Stimulated activated CD4-positive, alpha-beta T cell treated with anti-CD3 and anti-CD28 coated beads, Interleukin-4, amount 100 ng/mL, for 4 hours (primary cell): ENCODE measurements at places on chromosomes 4 and X.

GRCh38 chrX:70476934-70477733 lies 32.5 kb downstream of the DLG3 start:
- DNase-seq = no peak

DNA sequence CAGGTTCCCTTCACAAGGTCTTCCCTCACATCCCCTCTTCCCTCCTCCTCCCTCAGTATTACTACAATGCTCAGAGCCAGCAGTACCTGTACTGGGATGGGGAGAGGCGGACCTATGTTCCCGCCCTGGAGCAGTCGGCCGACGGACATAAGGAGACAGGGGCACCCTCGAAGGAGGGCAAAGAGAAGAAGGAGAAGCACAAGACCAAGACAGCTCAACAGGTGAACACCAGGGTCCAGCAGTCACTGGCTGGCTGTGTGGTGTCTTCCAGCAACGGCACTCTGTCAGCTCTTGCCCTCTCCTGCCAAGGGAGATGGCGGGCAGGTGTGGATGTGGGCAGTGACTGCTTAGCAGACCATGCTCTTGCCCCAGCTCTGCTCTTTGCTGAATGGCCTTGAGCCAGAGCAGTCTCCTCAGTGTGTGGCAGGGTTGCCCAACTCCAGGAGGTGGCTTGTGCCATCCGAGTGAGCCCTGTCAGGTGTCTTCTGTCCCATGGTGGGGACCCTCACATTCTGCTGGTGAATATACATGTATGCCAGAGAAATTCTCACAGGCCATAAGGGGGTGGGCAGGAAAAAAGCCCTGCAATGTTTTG lies 11.4 kb upstream of the UBA1 start:
- no peak for DNase-seq

- DNase-seq = no peak
Measured at GRCh38 chr4:8685831-8686230, 93.3 kb downstream of the CPZ start.

DNA sequence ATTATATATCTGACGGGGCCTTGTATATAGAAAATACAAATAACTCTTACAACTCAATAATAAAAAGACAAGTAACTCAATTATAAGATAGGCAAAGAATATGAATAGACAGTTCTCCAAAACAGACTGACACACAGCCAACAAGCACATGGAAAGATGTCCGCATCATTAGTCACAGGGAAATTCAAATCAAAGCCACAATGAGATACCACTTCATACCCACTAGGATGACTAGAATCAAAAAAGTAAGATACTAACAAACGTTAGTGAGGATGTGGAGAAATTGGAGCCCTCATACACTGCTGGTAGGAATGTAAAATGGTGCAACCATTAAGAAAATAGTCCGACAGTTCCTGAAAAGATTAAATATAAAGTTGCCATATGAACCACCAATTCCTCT lies 115.7 kb downstream of the RCHY1 start:
- DNase-seq = no peak

DNA sequence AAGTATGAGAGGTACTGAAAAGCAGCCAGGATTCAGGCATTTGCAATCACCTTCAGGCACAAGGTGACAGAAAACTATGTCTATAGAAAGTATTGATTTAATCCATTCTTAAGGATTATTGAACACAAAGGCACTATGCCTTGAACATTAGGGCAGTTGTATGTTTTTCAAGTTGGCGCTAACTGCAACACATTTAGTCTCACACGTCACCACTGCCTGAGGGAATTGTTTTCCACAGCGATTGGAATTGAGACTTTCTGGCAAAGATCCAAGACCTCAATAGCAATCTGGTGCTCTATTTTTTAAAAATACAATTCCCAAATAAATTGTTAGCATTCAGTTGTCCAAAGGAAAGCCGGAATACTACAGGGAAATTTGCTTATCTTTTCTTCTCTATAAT lies 52.7 kb upstream of the FTHL17 start:
- DNase-seq = no peak

DNA sequence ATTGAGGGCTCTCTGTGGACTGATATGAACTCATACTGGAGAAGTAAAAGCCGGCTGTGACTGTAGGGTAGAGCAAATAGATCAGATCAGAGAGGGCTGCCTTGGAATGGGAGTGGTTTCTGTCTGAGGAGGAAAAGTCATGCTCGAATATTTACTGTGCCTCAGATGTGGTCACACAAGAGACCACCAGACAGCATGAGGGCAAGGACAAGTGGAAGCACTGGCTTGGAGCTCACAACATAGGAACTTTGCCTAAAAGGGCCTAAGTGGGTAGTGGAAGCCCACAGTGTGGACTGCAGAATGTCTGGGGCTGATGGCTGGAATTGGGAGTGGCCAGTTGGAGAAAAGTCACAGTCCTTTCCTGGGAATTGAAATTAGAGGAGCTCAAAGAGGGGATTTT lies 19.8 kb downstream of the GLRB start:
- DNase-seq = no peak

DNA sequence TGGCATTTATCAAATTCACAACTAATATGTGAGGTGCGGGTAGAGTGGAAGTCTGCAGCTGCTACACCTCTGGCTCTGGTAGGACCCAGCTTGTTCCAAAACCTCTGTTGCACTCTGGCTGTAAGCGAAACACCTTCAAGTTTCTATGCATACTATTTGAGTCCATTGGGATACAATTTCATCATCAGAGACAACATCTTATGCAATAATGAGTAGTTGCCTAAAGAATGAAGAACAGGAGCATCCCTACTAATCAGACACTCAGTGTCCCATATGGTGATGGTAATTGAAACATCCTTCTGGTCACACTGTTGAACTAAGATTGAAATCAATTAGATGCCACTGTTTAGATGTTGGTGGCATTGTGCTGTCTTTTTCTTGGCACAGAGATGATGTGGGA lies 178.4 kb downstream of the MGST2 start:
- no peak for DNase-seq

DNA sequence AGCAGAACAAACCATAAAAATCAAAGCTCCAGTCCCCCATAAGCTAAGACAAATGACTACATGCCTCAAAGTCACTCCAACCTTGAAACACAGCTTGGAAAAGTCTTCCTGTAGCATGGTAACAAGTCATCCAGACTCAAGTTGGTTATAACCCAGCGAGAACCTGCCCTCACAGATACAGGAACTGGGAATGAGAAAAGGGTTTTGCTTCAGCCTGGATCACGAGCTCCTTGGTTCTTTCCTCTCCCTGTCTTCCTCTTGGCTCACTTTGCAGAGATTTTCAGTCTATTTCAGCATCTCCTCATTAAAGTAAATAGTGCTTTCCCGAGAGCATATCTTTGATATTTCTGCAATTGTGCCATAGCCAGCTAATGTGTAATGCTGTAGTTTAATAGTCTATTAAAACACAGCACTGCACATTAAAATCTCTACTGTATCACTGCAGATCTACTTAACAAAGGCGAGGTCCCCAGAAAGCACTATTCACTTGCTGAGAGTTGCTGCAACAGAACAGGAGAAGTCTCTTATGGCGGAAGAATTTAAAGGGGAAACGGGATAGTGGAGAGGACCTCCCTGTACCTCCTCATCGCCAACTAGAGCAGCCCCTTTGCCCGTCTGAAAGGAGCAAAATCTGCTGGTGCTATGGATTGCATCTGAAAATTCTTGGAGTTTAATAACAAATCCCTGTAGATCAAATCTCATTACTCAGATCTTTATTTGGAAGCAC lies 249.3 kb upstream of the GATB start:
- DNase-seq = no peak

DNA sequence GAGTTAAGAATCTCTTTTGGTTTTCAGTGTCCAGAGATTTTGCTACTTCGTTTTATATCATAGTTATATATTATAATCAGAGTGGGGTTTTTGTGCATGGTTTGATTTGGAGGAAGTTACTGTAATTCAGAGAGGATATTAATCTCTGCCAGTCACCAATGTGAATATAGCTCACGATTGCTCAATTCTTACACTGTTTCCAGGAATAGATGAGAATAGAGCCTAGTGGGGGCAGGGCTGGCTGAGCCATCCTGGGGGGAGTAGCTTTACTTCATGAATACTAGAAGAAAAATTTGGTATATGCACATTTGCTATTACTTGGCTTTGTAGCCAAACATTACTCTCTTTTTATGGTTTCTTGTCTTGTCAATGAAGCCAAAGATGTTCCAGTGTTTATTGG lies 60.9 kb upstream of the TRPC3 start:
- no peak for DNase-seq

DNA sequence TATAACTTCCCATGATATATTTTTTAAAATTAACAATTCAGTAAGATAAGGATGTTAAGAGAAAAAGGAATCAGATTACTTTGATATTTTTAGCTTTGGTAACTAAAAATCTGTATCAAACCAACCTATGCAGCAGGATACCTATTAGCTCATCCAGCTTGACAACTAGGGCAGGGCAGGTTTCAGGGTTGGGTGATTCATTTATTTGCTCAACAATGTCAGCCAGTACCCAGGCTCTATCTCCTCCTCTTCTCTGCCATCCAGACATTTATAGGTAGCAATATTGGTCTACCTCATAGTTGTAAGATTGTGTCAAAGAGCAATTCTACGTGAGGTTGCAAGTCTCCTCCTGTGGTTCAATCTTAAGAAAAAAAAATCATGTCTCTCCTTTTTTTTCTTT lies 421.9 kb downstream of the ANKRD50 start:
- DNase-seq = no peak

DNA sequence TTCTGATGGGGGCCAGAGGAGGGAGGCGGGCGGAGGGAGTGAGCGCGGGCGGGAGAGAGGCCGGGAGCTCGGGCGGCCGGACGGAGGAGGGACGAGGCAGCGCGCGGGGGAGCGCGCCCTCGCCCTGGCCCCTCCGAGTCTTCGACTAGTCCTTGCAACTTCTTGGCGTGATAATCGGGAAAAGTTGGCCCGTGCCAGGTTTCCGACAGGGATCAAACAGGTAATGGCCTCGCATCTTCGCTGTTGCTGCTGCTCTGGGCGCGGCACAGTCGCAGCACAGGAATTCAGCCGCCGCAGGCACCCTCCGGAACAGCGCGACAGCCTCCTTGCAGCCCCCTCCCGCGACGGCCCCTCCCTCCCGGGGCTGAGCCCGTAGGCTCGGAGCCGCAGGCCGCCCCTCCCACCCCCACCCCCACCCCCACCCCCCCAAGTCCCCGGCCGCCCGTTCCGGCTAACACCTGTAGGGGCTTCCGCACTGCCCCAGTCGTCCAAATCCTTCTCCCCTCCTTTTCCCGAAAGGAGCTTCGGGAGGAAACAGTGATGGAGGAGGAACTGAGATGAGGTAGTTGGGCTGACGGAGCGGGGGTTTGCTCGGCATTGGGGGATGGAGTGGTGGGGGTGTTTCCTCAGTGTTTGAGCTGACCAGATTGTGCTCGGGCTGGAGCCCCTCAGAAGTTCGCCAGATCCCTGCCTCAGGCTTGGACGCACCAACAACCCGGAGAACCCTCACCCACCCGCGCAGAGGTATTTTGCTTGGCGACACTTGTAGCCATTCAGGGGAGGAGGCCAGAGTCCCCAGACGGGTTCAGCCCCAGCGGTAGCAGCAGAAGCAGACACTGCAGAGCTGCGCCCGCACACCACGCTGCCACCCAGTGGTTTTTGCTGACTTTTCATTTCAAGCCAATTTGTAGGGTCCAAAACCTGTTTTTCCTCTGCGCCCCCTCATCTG lies at the start of gene FGF13:
Gene FGF13 (minus strand): TSS at position 319 of the 949 bp plus-strand sequence. CDS start 714 bp downstream, outside the sequence.
- no peak for DNase-seq

DNA sequence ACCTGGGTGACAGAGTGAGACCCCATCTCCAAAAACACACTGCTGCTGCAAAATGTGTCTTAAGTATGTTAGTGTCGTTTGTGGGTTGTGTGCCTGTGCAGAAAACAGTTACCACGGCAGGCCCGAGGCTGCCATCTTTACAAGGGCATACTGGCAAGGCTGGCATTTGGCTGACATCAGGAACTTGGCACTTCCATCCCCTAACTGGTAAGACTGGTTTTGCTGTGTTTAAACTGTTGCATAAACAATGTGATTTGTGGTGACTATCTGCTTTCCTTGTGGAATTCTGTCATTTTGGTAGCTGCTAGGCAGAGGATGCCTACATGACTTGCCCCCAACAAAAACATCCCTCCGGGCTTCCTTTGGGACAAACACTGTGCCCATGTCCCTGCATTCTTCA lies 12.3 kb downstream of the LRP2BP start:
- DNase-seq = no peak

DNA sequence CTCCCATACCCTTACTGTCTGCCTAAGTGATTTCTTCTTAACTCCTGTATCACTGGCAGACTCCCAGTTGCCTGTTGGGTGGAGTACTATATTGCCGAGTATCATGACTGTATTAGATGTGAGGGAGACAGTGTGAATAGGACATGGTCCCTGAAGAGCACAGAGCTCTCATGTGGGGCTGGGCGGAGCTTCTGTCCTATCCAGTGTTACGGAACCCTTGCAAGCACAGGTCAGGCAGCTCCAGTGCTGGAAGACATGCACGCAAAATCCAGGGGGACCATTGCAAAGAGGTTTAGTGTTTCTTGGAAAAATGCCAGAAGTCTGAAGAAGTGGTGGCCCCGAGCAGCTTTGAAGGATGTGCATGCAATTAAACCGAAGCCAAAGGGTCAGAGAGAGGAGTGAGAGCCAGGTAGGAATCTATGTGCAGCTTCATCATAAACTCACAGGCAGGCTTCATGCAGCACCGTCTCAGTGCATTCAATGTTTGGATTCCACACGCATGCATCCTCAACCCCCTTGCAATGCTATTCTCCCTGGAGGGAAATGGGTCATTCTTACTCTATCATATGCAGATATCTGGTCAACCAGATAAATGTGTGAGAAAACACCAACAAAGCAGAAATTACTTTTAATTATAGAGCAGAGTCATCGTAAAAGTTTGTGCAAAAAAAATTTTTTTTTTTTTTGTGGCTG lies 49.7 kb upstream of the DHRSX start:
- no peak for DNase-seq

DNA sequence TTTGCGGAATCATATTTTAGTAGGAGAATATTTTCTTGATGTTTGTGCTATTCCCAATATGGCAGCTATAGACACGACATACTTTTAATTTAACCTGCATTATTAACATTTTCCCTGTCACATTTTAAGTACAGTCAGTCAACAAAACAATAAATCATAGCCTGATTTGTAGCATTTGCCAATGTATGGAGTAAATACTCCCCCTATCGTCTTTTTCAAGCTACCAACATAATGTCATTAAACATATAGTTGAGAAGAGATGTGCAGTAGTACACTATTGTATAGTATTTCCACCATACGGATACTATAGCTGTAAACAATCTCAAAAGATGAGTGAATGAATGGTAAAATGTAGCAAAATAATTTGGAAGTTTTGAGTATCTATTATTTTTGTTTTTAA lies 303.7 kb upstream of the MAGEB2 start:
- no peak for DNase-seq

DNA sequence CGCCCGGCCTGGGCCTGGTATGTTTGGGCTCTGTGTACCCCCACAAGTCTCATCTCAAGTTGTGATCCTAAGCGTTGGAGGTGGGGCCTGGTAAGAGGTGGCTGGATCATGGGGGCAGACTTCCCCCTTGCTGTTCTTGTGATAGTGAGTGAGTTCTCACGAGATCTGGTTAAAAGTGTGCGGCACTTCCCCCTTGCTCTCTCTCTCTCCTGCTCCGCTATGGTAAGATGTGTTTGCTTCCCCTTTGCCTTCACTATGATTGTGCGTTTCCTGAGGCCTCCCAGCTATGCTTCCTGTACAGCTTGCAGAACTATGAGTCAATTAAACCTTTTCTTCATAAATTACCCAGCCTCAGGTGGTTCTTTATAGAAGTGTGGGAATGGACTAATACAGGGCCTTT lies 53.0 kb downstream of the CHST7 start:
- no peak for DNase-seq
